ENCODE measurements at places on chromosomes 1 and 21.

DNA sequence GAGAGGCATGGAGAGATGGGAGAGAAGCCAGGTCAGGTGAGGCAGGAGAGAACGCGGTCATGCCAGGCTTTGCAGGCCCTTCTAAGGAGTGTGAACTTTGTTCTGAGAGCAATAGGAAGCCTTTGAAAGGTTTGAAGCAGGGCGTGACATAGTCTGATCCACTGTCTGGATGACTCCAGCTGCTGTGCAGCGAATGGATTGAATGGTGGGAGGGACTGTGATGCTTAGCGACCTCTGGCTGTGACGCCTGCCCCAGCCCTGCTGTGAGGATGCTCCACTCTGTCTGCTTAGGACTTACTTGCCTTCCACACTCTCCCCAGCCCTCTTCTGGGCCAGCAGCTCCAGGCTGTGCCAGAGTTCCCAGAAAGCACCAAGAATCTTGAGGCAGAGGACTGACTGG lies 41.8 kb upstream of the POU3F1 start:
- DNase-seq: no peak

- DNase-seq: no peak
Measured at GRCh38 chr1:244849189-244849866, 13.9 kb downstream of the COX20 start.

- no peak for DNase-seq
Measured at GRCh38 chr1:119136401-119136800, 4.1 kb downstream of the WARS2 start.

GRCh38 chr1:18343581-18343980 lies 137.1 kb upstream of the KLHDC7A start:
- no peak for DNase-seq

GRCh38 chr1:234518876-234519275 lies 39.9 kb upstream of the TARBP1 start:
- DNase-seq: no peak

DNA sequence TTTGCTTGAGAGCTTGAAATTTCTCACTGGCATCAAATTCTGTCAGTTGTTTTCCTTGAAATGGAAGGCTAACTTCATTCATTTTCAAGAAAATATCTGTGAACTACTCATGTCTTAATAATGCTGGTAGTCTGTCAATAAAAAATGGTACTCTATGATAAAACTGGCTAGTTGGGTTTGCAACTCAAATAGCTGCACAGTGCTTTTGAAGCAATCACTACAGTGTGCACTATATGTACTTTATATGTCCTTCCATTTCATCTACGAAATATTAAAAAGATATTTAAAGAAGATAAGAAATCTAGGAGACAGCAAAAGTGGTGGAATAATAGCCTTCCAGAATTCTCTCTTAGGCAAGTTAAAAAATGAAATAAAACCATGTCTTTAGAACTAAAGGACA lies 39.9 kb upstream of the ZNHIT6 start:
- DNase-seq: no peak

GRCh38 chr1:229252228-229252984 lies 18.5 kb upstream of the RAB4A start:
- no peak for DNase-seq

DNA sequence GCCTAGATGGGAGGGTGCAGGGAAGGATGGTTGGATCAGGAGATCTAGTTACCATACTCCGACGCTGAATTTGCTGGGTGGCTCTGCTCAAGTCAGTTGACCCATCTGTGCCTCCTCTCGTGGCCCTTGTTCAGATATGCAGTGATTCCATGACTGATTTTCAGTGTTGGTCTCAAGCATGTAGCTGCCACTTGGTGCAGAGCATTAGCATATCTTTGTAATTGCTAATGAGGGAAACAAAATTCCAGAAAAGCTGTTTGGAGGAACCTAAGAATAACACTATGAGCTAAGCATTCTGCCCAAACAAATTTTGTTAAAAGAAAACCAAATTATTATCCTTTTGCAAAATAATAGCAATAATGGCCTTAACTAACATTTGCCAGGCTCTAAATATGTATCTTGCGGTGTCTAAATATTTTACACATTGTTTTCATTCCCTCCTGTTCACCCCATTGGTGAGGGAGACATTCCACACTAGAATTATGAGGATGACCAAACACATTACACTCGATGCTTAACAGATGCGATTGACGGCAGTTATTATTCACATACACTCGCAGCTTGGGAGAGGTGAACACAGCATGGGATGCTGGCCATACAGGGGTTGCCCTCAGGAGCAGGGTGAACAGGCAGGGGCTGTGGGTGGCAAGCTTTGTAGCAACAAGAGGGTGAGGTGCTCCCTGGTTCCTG lies 69.1 kb downstream of the KCNJ15 start:
- no peak for DNase-seq

DNA sequence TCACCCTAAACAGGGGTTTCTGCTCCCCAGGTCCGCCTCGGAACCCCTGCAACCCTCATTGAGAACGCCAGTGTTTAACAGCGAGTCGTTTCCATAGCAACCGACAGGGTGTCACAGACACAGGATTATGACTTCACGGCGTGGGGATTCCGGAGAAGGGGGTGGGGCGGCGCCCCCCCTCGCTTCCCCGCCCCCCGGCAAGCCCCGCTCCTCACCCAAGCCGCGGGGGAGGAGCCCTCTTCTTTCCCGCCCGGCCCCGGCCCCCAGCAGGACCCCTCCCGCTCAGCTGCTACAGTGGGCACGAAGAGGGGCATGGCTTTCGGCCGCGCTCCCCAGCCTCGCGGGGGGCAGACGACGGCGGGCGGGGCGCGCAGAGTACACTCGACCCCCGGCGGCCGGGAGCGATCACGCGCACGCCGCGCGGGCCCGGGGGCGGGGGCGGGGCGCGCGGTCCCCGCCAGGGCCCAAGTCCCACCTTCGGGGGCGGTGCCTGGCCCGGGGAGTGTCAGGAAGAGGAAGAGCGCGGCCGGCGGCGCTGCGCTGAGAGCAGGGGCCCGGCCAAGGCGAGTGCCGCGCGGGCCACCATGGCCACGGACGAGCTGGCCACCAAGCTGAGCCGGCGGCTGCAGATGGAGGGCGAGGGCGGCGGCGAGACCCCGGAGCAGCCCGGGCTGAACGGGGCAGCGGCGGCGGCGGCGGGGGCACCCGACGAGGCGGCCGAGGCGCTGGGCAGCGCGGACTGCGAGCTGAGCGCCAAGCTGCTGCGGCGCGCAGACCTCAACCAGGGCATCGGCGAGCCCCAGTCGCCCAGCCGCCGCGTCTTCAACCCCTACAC lies at the start of gene EFHD2:
TSS of gene EFHD2 (plus strand) at position 501 of the 835 bp plus-strand sequence. CDS start at position 585, 84 bp downstream.
- peak; percentile 63 for DNase-seq

DNA sequence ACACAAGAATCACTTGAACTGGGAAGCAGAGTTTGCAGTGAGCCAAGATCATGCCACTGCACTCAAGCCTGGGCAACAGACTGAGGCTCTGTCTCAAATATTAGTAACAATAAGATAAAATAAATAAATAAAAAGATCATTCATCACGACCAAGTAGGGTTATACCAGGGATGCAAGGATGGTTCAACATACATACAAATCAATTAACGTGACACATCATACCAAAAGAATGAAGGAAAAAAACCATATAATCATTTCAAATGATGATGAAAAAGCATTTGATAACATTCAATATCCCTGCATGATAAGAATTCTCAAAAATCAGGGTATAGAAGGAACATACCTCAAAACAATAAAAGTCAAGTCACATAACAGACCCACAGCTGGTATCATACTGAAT lies 38.3 kb downstream of the PHTF1 start:
- DNase-seq: no peak

DNA sequence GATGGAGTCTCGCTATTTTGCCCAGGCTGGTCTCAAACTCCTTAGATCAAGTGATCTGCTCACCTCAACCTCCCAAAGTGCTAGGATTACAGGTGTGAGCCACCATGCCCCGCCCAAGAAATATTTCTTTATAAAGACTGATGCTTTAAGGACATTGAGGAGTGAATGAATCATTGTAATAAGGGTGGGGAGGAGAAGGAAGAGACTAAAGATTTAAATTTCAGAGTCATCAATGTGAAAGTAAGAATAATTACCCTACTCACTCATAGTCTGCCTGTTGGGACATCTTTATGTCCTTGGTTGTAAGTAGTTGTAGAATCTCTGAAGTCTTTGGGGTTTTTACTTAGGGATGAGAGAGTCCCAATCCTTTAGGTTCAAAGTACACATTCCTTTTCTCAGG lies 7.3 kb downstream of the KDM1A start:
- no peak for DNase-seq

GRCh38 chr1:6859415-6860343 lies 74.4 kb downstream of the CAMTA1 start:
- DNase-seq: no peak

- DNase-seq: no peak
Measured at GRCh38 chr1:31666263-31666963, 21.7 kb upstream of the PEF1 start.

DNA sequence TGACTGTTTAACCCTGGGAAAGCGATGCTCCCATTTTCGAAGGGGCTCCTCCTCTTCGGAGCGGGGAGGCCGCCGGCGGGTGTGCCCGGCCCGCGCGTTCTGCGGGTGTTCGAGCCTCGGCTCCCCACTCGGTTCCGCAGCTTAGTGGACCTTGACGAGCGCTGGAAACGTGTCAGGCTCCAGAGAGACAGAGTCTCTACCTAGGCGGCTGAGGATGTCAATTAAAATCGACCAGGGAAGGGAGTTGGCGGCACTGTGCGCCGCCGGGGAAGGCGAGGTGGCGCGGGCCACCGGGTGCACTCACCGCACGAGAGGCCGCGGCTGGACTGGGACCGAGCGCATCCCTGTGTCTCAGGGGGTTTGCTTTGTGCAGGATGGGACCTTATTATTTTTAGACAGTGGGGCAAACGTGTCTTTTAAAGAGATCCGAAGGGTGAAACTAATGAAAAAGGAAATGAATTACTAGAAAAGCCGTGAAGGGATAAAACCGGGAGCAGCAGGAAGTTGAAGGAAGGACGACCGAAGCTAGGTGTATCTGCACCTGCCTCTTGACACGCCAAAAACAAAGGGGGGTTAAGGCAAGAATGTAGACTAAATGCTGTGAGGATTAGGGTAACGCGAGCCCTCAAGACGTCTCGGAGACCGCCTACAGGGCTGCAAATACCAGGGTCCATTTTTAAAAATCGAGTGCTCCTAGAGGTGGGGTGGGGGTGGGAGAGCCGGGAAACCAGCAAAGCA lies 5.6 kb downstream of the LHX4 start:
- no peak for DNase-seq

DNA sequence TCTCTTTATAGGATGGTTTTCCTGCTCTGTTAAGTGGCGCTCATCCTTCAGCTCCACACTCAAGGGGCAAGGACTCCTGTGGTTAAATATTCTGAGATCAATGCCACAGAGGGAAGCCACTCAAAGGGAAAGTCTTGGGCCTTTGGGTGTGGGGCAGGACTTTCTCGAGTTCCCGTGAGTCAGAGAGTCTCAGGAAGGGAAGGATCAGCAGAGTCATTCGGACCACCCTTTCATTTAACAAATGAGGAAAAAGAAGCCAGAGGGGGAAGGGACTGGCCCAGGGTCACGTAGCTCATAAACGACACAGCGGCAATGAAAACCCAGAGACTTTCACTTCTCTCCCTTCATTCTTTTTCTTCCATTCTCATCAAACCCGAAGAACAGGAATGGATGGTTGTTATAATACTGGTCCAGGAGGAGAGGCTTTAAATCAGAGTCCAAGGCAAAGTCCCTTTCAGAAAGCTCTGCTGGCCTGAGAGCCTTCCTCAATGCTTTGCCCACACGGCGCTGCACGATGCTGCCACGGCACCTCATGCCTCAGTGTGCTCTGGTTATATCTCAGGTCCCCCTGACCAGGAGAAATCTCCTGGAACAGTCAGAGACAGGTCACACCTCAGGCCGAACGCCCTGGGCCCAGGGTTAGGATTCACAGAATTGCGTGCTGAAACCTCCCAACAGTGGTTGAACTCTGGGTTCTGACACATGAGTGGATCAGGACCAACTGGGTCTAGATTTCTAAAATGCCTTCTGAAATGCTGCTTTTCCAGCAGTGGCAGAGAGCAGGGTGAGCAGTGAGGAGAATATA lies 65.3 kb downstream of the TENT5C start:
- no peak for DNase-seq

GRCh38 chr1:3733883-3734589 lies 18.2 kb upstream of the CCDC27 start:
- no peak for DNase-seq

DNA sequence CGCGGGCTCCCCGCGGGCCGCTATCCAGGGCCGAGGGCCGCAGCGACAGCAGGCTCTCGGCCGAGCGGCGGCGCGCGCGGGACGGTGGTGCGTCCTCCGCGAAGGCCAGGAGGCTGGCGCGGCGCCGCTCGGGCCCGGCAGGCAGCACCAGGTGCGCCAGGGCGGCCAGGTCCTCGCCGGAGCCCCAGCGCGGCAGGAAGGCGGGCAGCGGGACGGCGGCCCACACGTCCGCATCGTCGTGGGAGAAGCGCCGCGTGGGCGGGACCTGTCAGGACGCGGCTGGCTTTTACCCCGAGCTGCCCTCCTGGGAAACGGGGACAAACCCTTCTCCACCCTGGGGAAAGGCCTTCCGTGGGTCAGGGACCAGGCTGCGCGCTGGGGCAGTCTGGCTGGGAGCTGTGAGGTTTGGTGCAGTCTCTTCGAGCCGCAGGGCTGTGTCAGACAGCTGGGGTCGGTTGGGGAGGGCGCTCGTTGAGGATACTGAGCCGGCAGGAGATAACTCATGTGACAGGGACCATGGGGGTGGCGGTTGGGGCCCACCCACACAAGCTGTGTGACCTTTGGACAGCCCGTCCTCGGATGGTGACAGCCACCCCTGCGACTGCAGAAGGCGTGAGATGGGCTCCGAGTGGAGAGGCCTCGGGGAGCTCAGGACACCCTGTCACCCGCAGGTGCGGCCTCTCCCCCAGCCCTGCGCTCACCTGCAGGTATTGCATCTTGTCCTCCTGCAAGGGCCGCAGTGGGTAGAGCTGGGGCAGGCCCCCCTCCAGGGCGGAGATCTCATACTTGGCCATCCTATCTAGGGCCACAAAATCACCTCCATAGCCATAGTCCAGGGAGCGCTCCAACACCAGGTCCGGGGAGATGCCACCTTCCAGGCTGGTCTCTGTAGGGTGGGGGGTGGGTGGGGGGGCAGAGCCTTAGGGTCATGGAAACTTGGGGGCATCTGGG lies 6.0 kb downstream of the HES3 start:
- no peak for DNase-seq

DNA sequence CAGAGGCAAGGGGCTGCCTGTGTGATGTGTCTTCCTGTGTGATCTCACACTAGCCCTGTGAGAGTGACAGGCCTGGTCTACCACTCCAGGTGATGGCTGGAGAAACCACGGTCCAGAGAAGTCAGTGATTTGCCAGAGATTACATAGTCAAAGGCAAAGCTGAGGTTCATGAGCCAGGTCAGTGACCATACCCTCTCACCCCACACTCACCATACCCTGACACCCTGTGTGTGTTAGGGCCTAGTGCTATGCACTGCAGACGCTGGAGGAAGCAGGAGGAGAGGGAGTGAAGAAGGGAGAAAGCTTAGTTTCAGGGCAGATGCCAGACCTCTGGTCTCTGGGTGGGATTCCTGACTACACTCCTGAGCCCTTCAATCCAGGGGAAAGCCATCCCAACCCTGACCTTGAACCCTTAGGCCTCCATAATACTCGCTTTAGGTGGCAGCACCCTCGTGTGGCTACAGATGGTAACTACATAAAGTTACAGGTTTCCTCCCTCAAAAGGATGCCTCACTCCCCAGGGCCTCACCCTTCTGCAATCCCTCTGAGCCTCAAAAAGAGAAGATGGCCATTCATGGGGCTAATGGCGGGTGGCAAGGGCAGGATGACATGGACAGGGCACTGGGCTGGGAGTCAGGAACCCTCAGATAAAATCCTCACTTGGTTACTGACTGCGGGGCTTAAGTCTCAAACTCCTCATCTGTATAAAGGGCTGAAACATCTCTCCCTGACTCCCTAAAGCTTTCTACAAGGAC lies 20.8 kb upstream of the SDC3 start:
- no peak for DNase-seq

Data from activated CD4-positive, CD25-positive, alpha-beta regulatory T cell treated with anti-CD3 and anti-CD28 coated beads, Interleukin-2, amount 50 U/mL, for 16 hours (primary cell).